ENCODE measurements at places on chromosomes 3 and 15.
A peak's percentile ranks its signal among the peaks of the same experiment; 100 is the strongest.

DNA sequence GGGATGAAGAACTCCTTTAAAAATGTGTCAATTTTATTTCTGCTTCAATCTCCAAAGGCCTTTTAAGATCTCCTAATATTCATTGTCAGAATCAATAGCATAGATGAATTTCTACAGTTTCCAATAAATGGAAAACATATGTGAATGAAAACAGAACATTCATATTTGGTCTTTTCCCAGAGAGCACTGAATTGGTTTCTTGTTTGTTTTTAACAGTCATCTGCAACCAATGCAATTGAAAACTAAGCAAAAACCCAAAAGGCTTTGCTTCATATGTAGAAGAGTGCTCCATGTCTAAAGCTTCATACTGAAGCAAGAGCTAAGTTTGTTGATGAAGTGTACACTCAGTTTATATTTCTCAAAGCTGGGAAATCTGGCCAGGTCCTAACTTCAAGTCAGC, 426.5 kb upstream of the CDIN1 start:
- DNase-seq = no peak

GRCh38 chr3:25171897-25172296, 256.2 kb upstream of the RARB start:
- no peak for DNase-seq

DNA sequence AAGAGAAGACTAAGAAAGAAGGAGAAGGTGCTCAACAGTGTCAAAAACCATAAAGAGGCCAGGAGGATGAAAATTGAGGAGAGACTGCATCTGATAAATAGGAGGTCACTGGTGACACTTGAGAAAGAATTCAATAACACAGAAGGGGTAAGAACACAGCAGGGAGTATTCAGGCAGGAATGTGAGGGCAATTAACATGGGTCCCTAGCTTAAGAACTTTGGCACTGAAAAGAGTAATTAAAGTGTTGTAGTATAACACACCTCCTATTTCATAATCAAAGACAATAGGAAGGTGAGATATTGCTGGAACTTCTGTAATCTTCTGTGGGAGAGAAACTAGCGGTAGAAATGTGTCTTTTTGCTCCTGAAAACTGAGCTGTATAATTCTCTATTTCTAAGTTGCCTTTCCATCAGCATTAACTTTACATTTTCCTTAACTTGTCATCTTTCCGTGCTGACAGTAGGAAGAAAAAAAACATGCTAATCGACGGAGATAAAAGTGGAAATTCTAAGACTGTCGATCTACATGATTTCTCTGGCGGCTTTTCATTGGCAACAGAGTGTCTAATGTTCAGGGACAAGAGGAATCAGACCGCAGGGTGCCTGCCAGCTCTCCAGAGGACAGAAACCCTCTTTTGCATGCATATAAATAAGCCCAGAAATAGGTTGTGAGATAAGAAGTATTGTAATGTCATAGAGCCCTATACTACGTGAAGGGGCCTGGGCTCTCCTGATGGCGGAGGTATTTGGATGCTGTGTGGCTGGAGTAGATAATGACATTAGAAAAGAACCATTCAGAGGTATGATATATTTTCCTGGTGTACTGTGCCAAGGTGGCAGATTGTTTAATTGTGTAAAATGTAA, 147.9 kb upstream of the GAP43 start:
- no peak for DNase-seq

DNA sequence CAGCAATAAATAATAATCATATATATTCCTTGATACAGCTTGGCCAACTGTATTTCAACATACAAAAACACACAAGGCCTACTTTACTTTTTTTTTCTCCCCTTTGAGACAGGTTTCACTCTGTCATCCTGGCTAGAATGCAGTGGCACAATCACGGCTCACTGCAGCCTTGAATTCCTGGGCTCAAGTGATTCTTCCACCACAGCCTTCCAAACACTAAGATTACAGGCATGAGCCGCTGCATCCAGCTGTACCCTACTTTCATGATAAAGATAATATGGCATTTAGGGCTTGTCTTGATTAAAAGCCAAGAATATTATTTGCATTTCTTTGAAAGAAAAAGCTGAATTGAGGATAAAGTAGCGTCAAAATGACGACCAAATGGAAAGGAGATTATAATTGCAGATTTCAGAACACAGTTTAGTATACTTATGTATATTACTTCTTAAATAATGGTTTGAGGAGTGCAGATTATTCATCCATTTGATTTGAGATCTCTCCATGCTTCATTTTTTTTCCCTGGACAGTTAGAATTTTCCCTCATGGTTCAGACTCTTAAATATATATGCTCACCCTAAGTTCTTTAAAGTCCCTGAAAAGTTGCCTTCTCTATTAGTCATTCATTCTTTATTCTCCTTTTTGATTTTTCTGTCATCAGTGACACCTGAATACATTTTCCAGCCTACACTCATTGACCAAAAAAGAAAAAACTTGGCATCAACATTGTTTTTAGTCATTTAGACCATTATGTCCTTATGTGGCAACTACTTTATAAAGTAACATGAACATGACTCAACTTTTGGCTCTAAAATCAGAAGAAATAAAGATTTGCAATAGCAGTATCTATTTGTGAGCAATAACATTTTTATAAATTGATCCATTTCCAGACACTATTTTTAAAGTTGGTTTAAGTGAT, 48.5 kb upstream of the MLF1 start:
- no peak for DNase-seq

GRCh38 chr3:105235785-105236184, 130.9 kb upstream of the ALCAM start:
- DNase-seq = no peak

- DNase-seq = no peak
Observed at GRCh38 chr3:174540116-174540908, 318.8 kb upstream of the NAALADL2 start.

DNA sequence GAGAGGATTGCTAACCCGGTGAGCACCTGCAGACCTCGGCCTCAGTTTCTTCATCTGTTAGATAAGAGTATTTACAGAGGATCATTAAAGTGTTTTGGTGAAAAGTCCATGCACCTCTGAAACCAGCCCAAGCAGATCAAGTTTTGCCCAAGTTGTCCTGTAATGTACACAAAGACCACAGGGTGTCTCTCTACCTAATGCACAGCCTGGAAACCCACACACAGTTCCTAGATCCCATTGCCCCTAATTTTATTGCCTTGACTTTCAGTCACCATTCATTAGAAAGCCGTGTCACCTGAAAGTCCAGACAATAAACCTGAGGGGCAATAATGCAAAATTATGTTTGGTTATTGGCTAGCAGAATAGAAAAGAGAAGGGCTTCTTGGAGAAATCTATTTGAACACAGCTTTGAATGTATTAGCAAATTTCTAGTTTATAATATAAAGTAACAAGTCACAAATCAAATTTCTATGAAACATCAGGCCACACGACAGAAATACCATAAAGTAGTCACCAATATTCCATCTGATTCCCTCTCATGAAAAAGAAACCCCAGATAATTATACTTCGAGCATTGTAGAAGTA, 161.3 kb upstream of the SLC2A2 start:
- peak; percentile 57 for DNase-seq

DNA sequence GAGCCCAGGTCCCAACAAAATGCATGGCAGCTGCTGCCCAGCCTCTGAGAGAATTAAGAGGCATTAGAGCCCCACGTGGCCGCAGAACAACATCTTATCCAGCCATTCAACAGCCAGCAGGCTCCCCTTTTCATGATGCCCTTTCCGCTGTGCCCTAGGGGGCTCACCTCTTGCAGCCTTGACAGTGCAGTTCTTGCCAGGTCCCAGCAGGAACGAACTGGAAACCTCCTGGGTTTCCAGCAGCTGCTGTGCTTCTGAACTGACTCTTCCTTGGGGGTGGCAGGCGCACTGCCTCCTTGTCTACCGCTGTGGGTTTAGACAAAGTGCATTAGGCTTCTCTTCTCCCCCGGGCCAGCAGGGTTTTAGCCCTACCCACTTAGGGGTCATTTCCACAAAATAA, 85.2 kb downstream of the FAM174B start:
- DNase-seq = no peak

- no peak for DNase-seq
Observed at GRCh38 chr3:5918626-5919025, 731.1 kb downstream of the EDEM1 start.

- DNase-seq = no peak
Observed at GRCh38 chr15:77440378-77440999, 19.8 kb downstream of the HMG20A start.

DNA sequence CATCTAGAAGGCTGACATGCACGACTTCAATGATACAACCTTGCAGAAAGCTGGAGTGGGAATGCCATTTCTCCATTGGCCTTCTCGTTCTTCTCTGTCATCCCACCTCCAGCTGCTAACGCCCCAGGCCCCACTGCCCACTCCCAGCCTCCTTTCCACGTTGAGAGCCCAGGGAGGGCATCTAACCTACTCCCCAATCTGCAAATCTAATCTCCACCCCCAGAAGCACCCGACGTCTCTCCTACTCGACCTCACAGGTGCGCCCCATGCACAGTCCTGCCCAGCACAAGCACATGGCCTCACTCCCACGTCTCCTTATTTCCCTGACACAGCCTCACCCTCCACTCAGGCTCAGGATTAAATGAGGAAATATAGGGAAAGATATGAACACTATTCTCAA, 33.4 kb downstream of the IL12A start:
- no peak for DNase-seq

GRCh38 chr3:115595611-115596275, 27.6 kb upstream of the GAP43 start:
- no peak for DNase-seq

DNA sequence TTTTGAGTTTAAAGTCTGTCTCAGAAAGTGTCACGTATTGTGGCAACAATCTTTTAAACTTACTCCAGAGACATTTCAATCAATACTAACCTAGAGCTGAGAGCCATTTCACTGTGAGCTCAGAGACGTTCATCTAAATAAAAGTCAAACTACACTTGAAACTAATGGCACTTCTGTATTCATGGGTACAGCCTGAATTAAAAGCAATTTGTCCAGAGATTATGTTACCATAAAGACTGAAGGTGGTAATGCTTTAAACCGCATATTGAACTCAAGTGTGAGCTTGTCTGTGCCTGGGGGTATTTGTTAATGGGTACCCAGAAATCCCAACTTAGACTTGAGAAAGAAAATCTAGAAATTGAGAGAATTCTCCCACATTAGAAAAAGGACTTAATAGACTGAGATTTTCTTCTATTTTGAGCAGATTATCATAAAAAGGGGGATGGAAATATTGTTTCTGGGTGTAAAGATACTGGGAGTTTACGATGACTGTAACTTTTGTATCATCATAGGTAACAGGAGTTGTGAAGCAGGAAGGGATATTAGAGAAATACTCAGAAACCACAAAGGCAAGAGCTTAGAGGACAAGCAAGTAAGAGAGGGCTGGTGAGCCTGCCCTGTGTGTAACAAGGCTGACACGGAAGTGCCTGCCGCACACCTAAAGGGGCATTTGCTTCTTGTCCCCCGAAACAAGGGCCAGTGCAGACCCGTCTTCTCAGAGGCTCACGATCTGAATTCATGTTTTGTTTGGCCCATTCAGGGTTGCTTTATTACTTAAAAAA, 36.9 kb downstream of the LRIG1 start:
- DNase-seq = no peak

DNA sequence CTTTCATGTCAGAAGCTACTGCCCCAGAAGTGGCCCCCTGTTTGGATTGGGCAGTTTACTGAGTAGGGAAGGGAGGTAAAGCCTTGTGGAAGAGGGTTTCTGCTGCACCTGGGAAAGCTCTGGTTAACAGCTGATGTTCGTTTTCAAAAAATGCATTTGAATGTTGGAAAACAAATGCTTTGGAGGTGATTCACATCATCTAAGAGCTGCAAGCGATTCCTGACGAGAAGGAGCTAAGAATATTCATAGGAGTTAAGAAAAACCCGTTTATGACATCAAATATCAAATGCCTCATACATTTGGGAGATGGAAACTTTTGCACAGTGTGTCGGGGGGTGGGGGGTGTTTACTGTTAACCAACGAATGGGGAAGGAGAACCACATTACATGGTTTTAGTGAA, 183.8 kb upstream of the NR2F2 start:
- no peak for DNase-seq

- DNase-seq = peak; percentile 22
Observed at GRCh38 chr3:56836276-56837163, 34.8 kb upstream of the ARHGEF3 start.

- DNase-seq = no peak
Observed at GRCh38 chr3:128499724-128500275, 6.8 kb upstream of the GATA2 start.

DNA sequence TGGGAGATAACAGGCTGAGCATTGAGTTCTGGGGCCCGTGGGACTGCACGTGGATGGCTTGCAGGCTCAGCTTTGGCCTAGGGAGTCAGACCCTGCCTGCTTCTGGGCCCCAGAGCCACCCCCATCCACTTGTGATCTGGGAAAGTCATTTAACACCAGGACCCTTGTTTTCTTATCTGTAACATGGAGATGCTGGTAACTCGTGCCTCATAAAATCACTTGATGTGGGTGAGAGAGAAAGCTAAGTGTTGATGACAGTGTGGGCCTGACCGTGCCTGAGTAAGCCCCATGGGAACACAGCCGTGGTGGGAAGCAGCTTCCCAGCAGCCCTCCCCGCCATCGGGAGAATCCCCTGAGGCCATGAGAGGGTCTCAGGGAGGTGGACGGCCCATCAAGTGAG, 378.1 kb downstream of the GABRB3 start:
- no peak for DNase-seq

- DNase-seq = no peak
Observed at GRCh38 chr3:40715551-40715950, 190.8 kb downstream of the ZNF621 start.

DNA sequence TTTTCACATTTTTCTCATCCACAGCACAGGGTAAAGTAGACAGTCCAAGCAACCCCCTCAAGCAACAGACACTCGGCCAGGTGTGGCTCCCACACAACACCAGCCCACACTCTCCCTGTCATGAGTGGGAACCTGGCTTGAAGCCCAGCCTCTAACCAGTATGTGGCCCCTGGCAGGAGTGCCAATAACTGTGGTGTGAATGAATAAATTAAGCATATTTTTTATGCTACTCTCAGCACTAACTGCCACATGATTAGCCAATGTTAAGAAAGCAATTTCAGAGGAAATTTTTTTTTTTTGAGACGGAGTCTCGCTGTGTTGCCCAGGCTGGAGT, 9.9 kb downstream of the IL17RD start:
- DNase-seq = no peak

GRCh38 chr3:172097585-172097984, 58.2 kb downstream of the FNDC3B start:
- DNase-seq = no peak

DNA sequence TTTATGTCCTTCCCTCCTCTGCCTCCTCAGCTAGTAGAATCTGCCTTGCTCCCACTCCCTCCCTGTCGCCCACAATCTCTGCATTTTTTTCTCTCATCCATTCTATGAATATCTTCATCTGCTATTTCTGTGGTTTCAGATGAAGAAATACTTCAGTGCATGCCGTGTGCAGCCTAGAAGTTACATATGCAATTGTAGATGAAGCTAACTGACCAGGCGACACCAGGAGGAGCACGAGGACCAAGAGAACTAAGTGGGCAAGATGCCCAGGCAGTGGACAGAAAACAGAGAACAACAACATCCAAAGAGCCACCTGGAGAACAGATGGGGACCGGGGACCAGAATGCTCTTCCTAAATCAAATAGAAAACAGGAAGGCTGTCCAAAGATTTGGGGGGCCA, 121.4 kb upstream of the ATP11B start:
- no peak for DNase-seq

- DNase-seq = peak; percentile 74
Observed at GRCh38 chr15:52735231-52736089, 54.7 kb downstream of the ONECUT1 start.

Data from Caki2 (cell line).